ENCODE measurements at places on chromosomes 6 and 20.

DNA sequence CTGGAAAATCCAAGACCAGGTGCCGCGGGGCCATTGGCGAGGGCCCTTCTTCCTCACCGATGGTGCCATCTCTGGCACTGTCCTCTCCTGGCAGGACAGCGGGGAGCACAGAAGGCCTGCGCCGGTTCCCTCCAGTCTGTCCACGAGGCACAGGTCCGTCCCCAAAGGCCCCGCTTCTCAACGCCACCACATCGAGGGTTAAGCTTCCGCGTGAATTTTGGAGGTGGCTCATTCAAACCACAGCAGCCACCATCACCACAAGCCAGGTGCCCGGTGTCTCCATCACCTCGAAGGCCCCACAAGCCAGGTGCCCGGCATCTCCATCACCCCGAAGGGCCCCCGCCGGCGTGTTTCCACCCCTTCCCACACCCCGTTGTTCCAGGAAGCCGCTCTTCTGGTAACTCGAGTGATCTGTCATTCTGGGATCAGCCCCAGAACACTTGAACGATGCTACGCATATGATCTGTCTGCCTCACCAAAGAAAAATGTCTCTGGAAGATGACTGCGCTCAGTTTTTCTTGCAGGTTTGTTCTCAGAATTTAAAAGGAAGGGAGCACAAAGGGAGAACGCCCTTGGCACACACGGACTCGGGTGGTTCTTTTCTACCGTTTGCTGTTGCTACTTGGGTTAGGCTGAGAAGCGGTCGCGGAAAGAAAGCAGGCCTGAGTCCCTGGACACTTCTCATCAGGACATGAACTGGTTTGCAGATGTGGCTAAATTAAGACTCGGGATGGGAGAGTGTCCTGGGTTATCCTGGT is 9.9 kb upstream of the KIF25 start:
- no peak for DNase-seq

GRCh38 chr20:48308882-48309281 is 518.9 kb downstream of the PREX1 start:
- DNase-seq = no peak

GRCh38 chr6:75855052-75855451 is 106.0 kb downstream of the MYO6 start:
- no peak for DNase-seq

DNA sequence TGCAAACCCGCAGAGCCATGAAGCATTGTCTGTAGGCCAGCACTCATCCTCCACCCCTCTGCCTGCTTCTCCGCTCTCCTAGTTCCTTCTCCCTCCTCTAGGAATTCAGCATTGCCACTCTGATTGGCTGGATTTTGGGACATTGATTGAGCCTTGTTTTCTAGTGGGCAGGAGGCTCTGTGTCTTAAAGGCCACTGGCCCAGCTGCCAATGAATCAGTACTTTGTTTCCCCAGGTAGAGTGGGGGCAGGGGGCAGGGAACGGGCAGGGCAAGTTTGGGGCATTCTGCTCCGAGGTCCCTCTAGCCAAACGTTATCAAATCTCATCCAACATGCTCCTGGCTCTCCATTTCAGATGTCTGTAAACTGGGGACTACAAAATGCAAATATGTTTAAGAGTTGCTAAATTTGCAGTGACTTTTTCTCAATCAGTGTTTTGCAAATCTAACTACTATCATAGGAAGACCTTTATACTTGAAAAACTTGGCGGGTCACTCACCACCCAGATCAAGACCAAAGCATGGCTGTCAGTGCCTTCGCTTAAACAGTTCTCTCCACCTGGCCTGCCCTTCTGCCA is 10.4 kb upstream of the BPI start:
- no peak for DNase-seq

GRCh38 chr6:30097902-30098768 is 14.8 kb downstream of the TRIM31 start:
- DNase-seq = no peak

DNA sequence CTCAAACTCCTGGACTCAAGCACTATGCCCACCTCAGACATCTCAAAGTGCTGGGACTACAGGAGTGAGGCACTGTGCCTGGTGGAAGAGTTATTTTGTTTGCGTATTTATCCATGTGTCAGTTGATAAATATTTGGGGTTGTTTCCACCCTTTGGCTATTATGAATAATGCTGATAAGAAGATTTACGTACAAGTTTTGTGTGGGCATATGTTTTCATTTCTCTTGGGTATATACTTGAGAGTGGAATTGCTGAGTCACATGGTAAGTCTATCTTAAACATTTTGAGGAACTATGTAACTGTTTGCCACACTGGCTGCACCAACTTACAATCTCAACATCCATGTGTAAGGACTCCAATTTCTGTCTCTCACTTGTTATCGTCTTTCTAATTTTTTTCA is 200.3 kb downstream of the RNGTT start:
- no peak for DNase-seq

DNA sequence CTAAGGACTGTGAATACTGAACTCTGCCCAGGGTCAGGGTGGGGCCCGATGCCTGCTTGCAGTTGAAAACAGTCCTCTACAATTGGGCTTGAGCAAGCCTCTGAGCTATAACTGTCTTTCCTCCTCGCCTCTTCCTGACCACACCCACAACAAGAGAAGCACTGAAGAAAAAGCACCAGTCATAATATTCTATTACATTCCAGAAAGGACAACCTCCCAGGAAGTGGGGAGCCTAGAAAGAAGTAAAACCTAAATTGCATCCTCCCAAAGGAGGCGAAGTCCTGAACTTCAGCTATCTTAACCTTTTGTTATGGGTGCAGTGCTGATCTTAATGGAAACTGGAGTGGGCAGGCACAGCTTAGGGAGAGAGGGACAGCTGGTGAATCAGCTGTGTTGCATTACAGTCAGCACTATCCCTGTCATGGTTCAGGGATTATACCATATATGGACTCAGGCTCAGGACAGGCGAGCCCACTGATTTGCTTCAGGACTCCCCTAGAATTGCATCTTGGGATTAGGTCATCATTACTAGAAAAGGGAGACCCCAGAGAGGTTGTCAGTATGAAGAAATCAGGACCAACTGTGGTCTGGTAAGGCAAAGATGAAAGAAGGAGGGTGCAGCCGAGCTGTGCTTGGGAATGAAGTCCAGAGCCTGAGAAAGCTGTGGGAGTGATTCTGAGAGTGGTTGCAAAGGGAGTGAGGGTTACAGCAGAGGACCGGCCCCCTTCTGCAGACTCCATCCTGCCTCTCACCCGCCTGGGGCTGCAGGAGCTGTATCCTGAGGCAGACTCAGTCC is 18.3 kb upstream of the TRAM2 start:
- no peak for DNase-seq

DNA sequence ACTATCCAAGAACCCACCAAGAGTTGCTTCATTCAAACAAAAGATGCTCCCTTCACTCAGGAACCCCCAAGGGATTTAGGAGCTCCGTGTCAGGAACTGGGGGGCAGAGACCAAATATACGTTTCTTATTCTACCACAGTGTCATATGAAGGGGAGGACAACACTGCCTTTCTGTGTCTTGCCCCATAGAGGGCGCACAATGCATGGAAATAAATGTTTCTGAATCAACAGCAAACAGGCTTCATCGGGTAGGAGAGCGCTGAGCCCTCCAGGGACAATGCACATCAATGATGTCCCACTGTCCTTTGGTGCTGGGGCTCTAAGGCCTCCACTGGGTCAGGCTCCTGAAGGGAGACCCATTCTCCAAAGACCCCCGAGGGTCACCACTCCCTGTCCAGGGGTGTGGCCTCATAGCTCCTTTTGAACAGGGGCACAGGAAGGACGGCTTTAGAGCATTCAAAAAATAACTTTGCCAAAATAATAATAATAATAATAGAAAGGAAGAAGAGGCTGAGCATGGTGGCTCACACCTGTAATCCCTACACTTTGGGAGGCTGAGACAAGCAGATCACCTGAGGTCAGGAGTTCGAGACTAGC is 31.1 kb downstream of the PLG start:
- DNase-seq = peak; percentile 26

DNA sequence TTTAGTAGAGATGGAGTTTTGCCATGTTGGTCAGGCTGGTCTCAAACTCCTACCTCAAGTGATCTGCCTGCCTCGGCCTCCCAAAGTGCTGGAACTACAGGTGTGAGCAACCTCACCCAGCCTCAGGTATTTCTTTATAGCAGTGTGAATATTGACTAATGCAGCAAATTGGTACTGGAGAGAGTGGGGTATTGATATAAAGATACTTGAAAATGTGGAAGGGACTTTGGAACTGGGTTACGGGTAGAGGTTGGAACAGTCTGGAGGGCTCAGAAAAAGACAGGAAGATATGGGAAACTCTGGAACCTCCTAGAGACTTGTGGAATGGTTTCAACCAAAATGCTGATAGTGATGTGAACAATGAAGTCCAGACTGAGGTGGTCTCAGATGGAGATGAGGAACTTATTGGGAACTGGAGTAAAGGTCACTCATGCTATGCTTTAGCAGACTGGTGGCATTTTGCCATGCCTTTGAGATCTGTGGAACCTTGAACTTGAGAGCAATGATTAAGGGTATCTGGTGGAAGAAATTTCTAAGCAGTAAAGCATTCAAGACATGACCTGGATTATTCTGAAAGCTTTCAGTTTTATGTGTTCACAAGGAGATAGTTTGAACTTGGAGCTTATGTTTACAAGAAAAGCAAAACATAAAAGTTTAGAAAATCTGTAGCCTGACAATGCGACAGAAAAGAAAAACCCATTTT is 127.2 kb downstream of the DTNBP1 start:
- DNase-seq = no peak

GRCh38 chr6:89360415-89360999 is 8.0 kb upstream of the UBE2J1 start:
- no peak for DNase-seq

DNA sequence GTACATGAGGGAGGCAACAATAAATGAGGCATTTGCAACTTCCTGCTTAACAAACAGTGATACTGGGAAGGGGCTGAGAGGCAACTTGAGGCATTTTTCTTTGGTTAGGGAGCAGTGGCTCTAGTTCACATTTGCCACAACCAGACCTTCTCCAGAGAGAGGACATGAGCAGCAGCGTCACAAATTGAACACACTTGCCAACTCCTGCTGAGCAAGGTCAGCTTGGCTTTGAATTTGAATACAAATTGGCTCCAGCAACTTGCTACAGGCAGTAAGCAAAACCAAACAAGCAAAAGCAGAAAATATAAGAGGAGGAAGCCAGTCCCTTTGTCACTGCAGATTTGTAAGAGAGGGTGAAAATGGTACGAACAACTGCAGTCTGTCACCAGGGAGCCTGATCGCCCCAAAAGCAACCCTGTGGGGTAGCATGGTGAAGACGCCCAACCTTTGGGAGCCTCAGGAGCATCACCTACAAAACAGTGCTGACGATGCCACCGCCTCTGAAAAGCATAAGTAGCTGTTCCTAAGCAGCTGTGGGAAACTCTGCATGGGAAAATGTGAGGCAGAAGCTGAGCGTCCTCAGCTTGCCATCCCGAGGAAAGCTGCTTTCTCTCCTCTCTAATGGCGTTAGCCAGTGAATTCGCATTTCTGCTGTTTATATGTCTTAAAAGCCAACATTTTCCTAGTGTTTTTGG is 378.7 kb downstream of the RNGTT start:
- no peak for DNase-seq

GRCh38 chr6:131885237-131885636 is 65.9 kb downstream of the CCN2 start:
- DNase-seq = no peak

Data from NCI-H2081 (cell line).